ENCODE measurements at places on chromosomes 13 and 19.

DNA sequence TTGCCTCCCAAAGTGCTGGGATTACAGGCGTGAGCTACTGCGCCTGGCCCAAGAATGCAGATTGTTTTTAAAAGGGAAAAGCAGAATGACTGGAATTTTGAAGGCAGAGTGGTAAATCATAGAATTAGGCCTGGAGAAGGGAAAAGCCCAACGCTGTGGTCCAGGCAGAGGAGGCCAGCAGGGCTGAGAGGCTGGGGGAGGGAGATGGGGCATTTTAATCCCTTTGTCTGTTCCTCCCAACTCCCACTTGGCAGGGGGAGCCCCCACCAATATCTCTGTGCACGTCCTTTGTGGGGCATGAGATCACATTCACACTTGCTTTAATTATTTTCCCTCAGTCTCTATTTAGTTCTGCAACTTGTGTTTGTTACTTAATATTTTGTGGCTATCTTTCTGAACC lies 54.4 kb upstream of the RANBP3 start:
- DNase-seq, result no peak

- peak; percentile 77 for DNase-seq
Measured at GRCh38 chr19:11814029-11814699, at the start of gene ZNF440. ZNF440 (plus strand) TSS chr19:11814273; CDS start chr19:11814448, 175 bp downstream.

DNA sequence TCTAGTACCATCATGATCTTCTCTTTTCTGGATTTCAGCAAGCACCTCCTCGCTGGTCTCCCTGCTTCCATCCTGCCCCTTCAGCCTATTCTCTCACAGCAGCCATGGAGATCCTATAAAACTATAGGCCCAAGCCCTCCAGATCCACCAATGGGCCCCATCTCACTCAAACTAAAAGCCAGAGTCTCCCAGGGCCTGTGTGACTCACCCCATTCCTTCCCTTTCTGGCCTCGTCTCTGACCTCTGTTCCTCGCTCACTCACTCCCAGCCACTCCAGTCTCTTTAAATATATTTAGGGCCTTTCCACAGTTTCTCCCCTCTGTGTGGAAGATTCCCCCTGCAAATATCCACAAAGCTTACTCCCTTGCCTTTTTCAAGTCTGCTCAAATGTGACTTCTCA lies 89.7 kb downstream of the HSPH1 start:
- no peak for DNase-seq

DNA sequence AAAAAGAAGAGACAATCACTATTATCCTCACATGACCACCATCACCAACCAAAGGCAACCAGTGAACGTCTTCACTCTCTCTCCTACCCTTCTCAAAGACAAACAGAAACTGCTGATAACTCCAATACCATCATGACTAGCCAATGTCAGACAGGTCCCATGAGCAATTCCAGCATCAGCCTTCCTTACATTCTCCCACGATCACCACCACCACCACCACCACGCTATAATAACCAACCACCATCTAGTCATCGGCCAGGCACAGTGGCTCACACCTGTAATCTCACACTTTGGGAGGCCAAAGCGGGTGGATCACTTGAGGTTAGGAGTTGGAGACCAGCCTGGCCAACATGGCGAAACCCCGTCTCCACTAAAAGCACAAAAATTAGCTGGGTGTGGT lies 3.9 kb downstream of the MYO1F start:
- no peak for DNase-seq

DNA sequence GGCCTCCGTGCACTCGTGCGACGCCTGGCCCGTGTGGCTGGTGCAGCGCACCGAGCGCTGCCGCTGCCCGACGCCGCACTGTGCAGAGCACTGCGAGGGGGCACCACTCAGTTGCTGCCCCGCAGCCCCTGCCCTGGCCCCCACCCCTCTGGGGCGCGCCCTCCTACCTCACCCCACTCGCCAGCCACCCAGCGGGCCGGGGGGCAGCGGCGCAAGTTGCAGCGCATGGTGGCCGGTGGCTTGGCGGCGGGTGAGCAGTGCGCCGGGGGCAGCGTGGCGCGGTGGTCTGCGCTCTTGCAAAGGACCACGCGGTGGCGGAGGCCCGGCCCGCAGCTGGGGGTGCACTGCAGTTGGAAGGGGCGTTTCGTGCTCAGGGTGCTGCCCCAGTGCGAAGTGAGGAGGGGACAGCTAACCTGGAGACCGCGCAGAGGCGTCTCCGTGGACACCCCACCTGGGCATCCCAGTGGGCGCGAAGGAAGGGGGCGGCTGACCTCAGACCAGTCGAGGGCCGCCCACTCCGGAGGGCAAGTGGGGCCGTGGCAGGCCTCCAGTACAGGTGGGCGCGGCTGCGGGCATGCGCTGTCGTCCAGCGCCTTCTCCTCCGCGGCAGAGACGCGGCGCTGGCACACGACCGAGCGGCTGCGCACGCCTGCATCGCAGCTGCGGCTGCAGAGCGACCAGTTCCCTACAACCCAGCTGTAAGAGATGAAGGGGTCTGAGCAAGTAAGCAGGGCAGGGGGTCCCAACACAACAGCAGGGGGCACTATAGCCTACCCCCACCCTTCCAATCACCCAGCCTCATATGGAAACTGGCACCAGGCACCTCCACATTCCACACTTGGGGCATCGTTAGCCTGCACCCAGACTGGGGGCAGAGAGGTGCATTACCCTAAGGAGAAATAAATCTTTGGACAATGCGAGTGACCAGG lies 8.0 kb upstream of the MYO1F start:
- no peak for DNase-seq

- DNase-seq, result no peak
Measured at GRCh38 chr13:68304286-68304893, 1074.3 kb upstream of the PCDH9 start.

DNA sequence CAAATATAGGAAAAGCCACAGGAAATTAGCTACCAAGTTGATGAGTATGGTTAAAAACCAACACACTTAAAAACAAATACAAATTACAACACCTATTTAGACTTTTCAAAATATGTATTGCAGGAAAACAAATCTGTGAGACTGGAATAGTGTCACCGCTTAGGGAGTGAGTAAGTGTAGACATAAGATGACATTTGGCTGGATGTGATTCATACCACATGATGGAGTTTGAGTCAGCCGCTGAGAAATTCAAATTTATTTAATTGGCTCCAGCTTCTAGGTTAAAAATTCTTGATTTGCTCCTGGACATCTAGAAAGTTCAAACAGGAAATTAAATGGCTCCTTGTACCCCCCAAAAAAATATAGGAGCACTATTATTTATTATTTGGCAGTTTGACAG lies 531.7 kb downstream of the SLITRK1 start:
- no peak for DNase-seq

DNA sequence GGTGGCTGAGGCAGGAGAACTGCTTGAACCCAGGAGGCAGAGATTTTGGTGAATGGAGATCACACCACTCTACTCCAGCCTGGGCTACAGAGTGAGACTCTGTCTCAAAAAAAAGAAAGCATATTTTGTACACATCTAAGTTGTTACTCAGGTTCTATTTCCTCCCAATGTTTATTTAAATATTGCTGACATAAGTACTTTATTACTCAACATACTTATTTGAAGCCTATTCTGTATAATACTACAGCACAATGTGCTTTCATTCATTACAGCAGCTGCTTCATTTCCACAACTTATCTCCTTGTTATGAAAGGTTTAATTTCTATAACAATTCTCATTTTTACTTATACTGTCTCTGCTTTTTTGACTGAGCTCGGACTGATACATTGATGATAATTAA lies 495.7 kb downstream of the SLITRK1 start:
- DNase-seq, result no peak

DNA sequence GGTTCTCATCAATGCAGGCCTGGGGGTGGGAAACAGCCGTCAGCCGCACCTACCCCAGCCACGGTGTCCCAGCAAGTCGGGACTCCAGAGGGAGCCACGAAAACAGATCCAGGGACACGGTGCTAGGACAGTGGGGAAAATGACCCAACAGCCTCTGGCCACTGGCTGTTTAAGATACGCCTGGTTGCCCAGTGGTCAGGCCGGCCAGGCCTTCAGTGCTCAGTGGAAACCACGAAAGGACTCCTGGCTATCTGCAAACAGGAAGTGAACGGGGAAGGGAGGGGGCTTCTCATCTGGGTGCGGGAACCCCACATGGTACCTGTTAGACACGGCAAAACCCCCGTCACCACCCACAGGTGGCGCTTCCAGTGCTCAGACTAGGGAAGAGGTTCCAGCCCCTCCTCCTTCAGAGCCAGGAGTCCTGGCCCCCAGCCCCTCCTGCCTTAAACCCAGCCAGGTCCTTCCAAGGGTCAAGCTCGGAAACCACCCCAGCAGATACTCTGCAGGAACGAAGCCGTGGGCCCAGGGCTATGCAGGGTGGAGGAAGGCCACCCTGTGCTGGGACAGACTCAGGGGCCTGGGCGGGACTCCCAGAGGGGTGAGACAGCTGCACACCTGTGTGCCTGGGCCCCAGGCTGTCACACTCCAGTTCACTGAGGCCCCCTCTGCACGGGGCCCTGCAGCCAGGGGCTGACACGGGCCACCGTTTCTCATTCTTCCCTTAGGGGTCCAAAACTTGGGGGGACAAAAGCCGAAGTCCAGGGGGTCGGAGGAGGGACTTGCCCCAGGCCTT lies 4.5 kb downstream of the PPP1R12C start:
- no peak for DNase-seq

DNA sequence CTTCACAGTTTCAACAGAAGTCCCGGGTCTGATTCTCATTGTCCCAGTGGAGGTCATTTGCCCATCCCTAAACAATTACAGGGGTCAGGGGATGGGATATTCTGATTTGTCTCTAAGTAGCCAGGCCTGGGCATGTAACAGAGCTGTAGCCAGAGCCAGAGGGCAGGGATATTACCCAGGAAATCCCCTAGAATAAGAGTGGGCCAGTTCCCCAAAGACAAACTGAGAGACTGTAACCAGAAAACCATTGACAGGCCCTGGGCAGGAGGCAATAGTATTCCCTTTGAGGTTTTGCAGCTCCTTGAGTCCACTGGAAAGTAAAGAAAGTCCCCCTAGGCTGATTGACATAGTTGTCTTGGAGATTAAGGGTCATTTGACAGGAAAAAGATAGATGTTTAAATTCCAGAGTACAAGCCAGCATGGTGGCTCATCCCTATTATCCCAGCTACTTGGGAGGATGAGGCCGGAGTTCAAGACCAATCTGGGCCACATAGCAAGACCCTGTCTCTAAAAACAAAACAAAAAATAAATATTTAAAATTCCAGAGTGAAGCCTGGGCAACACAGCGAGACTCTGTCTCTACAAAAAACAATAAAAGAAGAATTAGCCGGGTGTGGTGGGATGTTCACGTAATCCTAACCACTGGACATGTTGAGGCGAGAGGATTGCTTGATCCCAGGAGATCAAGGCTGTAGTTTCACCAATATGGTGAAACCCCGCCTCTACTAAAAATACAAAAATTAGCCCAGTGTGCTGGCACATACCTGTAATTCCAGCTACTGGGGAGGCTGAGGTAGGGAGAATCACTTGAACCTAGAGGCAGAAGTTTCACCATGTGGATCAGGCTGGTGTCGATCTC lies 1.9 kb upstream of the SDHAF1 start:
- DNase-seq, result no peak

GRCh38 chr19:18379803-18380747 lies 5.9 kb upstream of the GDF15 start:
- no peak for DNase-seq

GRCh38 chr13:113731192-113732175 lies 27.5 kb upstream of the TMEM255B start:
- no peak for DNase-seq

DNA sequence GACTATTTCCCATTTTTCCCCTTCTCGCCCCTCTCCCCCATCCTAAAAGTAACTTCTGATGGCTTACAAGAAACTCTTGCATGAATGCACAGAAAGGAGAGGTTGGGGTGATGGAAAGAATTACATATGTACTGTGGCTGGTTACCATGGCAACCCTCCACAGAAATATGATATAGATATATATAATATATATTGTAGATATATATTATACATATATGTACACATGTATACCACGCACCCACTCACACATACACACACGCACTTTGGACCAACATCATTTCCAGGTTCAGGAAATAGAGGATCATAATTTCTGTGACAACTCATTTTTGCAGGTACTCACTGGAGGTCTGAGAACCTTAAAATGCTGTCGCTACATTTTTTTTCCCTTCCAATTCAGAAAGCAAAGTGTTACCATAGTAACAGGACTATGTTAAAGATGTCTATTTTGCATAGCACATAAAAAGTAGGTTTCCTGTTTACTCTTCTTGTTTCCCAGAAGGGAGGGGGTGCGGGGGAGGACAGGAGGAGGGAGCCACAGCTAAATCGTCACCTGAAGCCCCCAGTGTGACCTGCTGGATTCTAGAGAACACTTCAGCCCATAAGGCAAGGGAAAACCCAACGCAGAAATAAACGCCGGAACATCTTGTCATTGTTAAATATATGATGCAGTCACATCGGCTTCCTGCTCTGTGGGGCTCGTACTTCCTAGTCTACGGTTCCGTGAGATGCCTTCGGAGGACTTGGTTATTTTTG lies 44.7 kb downstream of the EFNB2 start:
- DNase-seq, result no peak

DNA sequence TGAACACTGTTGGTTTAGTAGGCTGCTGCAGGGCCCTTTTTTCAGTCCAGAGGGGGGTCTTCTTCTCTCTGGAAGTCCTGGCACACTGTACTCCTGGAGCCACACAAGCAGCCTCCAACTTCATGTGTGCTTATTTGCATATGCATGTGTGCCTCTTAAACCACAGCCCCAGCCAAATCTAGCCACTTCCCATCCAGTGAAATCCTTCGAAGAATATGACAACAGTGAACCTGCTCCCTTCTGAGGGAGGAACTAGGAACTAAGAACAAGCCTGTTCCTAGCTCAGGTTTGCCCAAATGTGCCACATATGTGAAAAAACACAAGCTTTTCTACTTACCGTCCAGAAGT lies 348.5 kb downstream of the FOXO1 start:
- no peak for DNase-seq

DNA sequence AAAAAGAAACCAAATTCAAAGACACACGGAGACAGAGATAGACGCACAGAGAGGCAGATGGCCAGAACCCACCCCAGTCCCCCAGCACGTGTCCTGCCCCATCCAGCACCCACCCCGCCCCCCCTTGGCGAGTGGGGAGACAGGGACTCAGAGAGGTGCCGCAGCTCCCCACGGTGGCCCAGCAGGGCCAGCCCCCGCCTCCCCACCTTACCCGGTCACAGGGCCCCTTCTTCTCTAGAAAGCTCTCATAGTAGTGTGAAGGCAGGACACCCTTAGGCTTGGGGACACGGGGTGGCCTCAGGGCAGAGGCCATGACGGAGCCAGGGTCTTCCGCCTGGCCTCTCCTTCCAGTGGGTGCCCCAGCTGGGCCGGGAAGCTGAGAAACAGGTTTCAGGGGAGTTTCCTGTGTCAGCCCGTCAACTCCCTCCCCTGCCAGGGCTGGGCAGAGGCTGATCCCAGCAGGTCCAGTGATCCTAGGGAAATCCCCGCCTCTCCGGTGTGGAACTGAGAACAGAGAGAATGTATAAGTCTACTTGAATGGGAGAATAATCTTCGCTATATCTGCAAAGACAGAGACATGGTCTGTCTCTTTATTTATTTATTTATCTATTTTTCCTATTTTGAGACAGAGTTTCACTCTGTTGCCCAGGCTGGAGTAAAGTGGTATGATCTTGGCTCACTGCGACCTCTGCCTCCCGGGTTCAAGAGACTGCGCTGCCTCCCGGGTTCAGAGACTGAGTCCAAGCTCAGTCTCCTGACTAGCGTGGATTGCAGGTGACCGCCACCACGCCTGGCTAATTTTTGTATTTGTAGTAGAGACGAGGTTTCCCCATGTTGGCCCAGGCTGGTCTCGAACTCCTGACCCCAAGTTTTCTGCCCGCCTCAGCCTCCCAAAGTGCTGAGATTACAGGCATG lies at the start of gene STAP2:
Gene STAP2 (minus strand): TSS at position 387 of the 915 bp plus-strand sequence. CDS start 74 bp downstream, at position 313.
- no peak for DNase-seq

GRCh38 chr19:6326815-6327214 lies 6.6 kb downstream of the ACER1 start:
- DNase-seq, result no peak
